ENCODE measurements at places on chromosomes 5 and 9. TPM values are rescaled to one million over a fixed set of nuclear protein-coding genes. Genes with fewer than 3 reads are reported as not detected.

GRCh38 chr5:125064621-125065438 lies 318.4 kb upstream of the ZNF608 start:
- no peak for ATAC-seq

DNA sequence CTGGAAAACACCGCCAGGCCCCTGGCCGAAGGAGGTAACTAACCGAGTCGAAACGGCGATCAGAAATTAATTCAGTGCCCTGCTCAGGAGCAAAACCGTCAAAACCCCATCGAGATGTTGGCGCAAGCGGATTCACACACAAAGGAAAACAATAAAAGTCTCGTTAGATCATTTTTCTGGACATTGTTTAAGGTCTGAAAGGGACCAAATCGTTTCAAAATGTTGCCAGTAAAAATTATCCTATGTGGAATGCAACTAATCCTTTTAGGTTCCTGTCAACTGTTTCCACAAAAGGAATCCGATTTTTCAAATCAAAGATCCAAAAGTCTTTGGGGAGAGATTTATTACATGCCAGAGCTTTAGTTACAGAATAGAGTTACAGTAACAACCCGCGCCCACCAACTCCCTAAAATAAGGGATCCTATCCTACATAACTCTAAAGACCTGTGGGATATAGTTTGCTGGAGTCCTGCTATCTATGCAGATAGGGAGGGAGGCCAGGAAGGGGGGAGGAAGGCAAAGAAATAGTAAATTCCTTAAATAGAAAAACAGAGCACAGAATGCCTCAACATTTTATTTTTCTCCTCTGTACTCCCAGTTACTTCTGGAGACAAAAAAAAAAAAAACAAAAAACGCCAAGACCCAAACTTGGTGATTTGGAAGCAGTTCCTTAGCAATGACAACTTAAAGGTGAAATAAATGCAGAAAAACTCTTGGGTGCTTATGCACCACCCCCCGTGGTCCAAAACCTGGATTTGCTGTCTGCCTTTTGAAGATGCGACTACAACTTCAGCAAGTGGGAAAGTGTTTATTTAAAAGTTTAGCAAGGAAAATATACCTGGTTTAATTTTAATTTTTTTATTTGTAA lies 10.6 kb downstream of the FOXD1 start:
- ATAC-seq: no peak

DNA sequence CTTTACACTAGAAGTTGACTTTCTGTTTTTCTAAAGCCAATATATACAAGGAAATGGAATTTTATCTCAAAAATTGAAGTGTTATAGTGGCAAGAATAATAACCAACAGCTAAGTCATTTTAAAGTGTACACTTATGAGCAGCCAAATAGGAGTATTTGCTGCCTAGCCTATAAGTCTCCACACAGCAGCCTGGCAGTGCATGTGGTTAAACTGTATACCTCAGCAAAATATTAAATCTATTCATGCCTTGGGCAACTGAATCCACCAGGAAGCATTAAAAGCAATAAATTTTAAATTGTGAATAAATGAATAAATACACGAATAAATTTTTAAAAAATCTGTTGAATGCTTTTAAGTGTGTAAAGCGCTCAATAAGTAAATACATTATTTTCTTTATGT lies 432.4 kb upstream of the RORB start:
- no peak for ATAC-seq

SERF1A gene
- 4.5 TPM for total RNA-seq

C9 gene
- not detected for total RNA-seq

DNA sequence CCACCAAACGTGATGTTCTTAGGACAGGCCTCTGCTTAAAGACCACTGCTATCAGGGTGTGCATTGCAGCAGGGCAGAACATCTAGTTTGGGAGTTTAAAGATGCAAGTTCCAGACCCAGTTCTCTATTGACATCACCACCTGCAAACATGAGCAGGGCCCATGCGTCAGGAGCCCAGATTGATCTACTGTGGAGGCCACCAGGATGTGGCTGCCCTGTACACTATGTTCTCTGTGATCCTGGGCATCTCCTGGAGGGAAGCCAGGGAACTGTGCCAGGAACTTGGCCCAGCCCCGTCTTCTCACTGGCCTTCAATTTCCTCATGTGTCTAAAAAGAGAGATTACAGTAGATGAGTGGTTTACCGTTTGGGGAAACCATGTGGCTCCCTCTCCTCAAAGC lies 87.1 kb downstream of the PDE6A start:
- no peak for ATAC-seq

DNA sequence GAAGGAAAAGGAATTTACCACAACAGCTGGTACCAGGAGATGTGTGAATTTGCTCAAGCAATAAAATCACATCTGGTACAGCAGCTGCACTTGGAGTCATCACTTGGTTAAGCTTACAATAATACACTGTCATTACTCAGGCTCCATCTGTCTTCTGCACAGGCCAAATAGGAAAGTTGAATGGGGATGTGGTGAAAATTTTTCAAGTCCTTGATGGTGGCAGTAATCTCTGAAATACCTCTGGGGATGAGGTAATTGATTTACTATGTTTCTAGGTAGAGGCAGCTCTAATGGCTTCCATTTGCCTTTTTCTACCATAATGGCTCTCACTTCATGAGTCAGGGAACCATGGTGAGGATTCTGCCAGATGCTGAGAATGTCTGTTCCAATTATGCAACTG lies 206.8 kb upstream of the ATP10B start:
- no peak for ATAC-seq

DNA sequence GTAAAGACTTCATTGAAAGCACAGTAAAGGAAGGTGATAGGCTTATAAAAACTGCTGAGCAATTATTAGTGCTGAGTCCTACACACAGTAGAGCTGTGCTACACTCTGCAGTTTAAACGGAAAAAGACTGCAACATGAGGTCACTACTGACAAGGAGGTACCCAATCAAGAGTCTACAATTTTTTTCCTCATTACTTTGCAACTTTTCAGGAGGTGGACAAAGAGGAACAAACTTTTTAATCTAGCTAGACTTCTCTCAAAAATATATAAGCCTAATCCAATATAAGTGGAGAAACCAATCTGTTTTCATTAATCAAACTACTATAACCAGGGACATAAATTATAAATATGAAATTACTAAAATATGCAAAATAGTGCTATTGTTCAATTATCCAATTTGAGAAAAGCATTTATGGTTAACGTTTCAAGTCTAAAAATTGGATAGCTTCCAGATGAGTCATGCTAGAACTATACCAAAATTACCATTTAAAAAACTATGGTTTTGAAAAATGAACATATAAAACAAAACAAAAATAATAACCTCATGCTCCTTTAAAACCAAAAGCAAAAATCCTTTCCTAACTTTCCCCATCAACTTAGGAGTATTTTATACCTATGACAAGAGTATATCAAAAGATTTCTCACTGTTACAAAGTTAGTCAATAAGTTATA lies 37.7 kb downstream of the FAM13B start:
- no peak for ATAC-seq

DNA sequence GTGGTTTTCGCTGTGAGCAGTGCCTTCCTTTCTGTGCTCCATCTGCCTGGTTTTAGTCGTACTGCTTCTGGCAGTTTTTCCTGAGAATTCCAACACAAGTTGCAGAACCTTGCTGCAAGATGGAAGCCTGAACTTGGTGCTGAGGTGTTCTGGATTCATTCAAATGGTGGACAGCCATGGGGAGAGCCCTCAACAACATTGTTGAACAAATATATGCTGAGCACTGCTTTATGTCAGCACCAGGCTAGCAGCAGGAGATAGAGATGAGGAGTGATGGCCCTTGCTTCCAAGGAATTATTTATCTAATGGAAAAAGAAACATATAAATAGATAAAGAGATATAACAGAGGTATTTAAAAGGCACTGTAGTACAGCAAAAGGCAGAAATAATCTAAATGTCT lies 7.3 kb upstream of the RPS6 start:
- no peak for ATAC-seq

TMEM252 gene
- total RNA-seq: not detected

FGF10 gene
- not detected for total RNA-seq

GRCh38 chr5:121596882-121597281 lies 254.8 kb upstream of the FTMT start:
- no peak for ATAC-seq

DNA sequence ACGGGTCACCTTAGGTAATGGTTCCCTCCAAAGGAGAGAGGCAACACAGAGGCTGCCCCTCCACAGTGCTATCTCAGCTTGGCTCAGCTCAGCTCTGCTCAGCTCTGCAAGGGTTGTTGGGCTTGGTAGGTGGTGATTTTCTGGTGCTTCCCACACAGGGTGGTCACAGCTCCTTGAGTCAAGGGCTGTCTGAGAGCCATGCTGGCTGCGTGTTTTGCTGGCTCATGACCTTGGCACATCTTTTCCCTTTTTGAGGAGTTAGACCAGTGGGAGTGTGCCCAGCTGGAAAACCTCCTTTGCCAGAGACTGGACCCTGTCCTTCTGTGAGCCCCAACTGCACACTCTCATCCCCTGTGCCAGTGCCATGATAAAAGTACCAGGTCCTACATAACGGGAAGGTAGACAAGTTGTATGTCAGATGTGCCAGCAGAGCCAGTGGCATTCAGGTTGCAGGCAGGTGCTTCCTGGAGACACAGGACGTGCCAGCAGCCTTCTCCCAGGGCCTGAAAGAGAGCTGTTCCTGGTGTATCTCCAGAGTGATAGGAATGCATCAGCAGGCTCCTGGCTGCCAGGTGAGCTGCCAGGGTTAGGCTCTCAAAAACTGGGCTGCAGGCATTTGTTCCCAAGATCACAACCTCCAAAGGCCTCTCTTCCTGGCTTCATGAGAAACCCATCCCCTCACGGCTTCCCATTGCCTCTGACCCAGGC lies 118.6 kb upstream of the CXCL14 start:
- no peak for ATAC-seq

PTPN3 gene
- total RNA-seq: 0.41 TPM

THOC3 gene
- 122 TPM for total RNA-seq

DNA sequence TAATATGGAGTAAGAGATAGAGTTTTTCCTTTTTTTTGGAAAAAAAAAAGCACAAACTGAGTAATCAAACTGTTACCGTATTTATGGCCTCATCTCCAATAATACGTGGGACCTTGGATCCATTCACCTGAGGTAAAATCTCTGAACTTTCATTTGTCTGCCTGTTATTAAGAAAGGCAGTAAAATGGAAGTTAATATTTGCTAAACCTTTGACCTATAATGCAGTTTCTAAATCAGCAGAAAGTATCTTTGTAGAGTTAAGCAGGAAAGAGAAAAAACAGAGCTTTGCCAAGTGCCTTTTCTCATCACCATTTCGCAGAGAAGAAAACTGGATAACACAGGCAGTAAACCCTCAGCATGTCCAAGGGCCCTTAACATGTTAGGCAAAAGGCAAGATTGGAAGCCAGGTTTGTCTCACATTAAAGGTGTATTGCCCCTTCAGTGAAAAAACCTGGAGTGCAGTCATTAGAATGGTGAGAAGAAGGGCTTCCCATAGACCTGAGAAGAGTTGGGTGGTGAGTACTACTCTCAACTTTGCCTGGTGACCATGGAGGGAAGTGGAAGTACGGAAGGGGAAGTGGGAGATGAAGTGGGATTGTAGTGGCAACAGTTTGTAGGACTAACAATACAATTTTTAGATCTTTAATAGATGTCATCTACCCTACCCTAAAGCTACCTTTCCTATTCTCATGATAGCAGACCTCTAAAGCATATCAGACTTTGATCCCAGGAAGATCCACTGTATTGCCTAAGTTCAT lies 65.4 kb upstream of the GRAMD2B start:
- no peak for ATAC-seq

DNA sequence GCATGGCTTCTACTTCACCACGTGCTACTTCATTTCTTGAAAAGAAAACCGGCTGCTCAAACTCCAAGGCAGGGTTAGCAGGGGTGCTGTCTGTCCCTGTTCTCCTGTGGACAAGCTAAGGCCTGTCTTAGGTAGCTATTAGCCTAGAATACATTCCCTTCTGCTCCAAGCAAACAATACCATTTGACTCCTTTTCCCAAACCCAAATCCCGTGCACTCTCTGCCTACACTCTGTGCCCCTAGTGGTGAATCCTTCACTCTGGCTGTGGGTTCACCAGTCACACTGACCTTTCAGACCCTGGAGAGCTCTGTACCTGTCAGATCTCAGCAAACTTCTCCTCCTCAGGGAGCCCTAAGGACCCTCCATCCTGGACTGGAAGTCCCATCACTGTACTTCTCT lies 211.6 kb downstream of the SLIT3 start:
- no peak for ATAC-seq

- no peak for ATAC-seq
Observed at GRCh38 chr5:86837610-86838009, 219.9 kb downstream of the COX7C start.

DNA sequence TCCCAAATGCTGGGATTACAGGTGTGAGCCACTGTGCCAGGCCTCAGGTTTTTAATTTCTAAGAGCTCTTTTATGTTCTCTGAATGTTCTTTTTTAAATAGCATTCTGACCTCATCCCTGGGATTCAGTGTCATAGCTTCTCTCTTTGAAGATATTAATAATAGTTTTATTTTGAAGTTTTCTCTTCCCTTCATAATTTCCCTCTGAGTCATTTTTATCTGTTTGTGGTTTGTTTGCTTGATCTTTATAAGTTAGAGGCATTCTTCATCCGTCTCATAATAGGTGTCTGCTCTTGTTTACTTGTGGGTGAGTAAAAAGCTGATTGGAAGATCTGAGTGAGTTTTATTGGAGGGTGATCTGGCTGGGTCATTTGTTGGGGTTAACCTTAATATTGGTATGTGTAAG lies 12.5 kb upstream of the MAMDC2 start:
- ATAC-seq: peak; percentile 39

PROB1 gene
- 6.4 TPM for total RNA-seq

- ATAC-seq: peak; percentile 17
Observed at GRCh38 chr5:142425286-142426065, 100.7 kb upstream of the SPRY4 start.

All from activated T-helper 17 cell treated with anti-CD3 and anti-CD28 coated beads, Interleukin-2, amount 50 U/mL, for 72 hours (primary cell).